AML-193 (cell line): ENCODE measurements at places on chromosomes 1 and 21.

DNA sequence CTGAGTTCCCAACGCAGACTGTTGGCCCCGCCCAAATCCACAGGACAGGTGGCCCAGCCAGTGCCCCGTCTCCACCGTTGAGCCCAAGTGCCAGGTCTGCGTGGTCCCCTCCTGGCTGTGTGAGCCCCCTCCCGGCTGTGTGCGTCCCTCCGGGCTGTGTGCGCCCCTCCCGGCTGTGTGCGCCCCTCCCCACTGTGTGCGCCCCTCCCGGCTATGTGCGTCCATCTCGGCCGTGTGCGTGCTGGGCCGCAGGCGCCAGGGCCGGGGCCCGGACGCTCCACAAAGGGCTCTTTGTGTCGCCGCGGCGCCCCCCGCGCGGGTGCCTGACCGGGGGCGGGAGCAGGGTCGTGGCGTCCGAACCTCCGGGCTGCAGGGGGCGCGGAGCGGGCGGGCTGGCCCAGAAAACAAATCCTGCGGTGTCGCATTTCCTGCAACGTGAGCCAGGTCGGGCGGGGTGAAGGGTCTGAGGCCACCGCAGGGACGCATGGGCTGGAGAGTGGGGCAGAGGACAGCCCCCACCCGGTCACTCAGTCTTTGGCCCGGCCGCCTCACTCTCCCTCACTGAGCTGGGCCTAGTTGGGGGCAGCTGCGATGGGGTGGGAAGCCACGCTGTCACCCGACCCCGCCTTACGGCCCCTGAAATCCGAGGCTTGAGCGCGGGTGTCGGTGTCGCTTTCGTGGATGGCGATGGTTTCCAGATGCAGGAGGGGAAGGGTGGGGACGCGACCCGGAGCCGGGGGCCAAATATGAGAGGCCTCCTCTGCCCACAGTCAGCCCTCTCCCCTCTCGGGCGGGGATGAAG lies 18.8 kb downstream of the TNFRSF25 start:
- DNase-seq, result no peak

DNA sequence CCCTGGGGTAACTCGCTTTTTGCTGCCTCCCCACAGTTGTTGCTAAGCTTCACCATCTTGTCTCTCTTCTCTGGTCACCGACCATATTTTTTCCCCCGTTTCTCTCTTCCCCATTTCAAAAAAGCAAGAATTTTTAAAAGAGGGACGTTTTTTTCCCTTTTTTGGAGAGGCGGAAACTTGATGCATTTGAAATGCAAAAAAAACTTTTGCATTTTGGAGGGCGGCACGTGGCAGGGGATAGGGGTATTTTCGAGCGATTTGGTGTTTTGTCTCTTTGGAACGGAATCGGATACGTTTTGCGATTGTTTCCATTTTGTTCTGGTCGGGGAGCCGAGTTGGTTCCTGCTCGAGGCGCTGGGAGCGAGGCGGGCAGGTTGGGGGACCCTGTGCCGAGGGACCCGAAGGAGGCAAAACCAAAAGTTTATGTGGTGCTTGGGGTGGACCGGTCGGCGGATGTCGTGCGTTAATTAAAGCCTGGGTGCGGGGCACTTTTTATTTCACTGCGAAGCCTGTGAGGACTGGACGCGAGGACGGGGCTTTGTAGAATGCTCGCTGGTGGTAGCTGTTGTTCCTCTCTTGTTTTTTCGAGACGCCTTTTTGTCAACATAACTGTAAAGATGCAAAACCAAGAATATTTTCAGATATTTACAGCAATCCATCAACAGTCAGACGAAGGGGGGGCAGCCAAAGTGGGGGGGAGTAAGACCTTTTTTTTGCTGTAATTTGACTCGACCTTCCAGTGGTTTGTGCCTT lies 884 bp downstream of the H3-3A start:
- peak; percentile 50 for DNase-seq

DNA sequence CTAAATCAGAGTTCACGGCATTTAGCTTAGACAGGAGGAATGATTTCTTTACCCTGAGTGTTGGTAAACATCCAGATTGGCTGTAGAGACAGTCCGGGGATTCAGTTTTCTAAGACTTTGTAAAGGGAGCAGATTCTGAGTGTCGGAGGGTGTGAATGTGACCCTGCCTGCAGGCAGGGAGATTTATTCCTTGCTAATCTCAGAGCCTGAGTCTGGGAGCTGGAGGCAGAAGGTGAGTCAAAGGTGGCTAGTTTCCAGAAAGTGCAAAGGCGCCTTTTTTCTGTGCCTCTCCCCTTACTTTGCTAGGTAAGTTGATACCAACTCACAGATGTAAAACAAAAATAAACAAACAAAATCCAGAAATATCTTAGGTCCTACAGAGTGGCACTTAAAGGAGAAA lies 11.7 kb downstream of the ATP1B1 start:
- no peak for DNase-seq

- DNase-seq, result no peak
Observed at GRCh38 chr1:208997726-208998312, 585.7 kb upstream of the CAMK1G start.

DNA sequence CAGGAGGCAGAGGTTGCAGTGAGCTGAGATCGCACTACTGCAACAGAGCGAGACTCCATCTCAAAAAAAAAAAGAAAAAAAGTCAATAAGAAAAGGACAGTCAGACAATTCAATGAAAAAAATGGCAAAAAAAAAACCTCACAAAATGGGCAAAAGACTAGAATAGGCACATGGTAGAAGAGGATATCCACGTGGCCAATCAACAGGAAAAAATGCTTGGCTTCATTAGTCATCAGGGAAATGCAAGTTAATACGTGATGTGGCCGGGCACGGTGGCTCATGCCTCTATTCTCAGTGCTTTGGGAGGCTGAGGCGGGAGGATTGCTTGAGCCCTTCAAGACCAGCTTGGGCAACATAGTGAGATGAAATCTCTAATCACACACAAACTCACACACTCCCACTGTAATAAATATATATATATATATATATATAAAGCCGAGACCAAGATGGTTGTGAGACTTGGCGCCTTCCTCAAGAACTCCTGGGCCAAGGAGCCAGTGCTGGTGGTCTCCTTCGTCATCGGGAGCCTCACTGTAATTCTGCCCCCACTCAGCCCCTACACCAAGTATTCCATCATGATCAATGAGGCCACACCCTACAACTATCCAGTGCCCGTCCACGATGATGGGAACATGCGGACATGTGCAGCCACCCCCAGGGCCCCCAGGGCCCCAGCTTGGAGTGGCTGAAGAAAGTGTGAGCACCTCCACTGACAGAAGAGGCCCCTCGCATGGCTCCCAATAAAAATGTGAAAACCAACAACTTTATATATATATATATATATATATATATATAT lies 22.9 kb upstream of the LEFTY2 start:
- no peak for DNase-seq

- peak; percentile 83 for DNase-seq
Observed at GRCh38 chr1:94831641-94832040, 11.5 kb downstream of the SLC44A3 start.

GRCh38 chr1:169105087-169105433 lies 1.4 kb upstream of the ATP1B1 start:
- no peak for DNase-seq

DNA sequence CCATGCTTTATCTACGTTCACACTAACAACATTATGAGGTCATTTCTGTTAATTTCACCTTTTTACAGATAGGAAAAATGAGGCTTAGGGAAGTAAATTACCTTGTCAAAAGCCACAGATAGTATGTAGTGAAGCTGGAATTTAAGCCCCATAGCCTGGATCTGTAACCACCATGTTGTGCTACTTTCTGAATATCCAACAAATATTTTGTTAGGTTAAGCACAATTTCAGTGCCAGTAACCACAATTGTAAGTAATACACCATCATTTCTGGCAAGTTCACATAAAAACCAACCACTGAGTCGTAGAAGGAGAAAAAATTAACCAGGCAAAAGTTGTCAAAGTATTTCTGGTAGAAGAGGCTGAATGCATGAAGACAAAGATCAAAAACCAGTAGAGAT lies 593.1 kb upstream of the CAMK1G start:
- no peak for DNase-seq

- DNase-seq, result no peak
Observed at GRCh38 chr1:6471086-6471969, 5.4 kb upstream of the TNFRSF25 start.

- peak; percentile 11 for DNase-seq
Observed at GRCh38 chr21:25572861-25573310, 34.4 kb downstream of the MRPL39 start.

GRCh38 chr1:24966724-24967346 lies 36.8 kb upstream of the RUNX3 start:
- DNase-seq, result peak; percentile 22

DNA sequence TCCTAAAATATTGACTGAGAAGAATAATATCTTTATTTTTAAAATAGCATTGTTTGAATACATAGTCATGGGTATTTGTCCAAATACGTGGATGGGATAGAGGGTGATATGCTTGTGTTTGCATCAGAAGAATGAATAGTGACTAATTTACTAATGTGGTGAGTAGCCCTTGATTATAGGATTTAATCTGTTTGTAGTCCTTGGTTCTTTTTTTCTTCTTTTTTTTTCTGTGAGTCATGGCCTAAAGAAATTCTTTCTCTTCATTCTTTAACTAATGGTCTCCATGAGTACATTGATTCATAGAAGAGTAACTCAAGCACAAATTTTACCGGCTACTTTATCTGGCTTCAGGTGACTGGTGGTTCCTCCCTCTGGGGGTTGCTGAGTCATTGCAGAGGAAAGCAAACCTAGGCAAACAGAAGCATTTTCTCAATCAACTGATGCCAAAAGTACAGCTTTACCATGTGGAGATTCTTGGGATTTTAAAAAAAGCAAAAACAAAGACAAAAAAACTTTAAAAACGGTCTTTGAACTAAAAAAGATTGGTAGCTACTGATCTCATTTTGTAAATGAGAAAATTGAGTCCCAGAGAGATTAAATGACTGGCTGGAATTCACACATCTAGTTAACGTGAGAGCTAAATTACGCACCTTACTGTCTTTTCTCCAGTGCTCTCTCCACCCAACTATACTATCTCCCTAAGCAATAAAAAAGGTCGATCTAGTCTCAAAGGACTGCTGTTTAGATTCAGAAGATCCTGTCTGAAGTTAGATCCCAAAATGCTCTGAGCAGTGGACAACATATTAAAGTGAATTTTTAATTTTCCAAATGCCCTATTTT lies 40.5 kb downstream of the AK5 start:
- no peak for DNase-seq

DNA sequence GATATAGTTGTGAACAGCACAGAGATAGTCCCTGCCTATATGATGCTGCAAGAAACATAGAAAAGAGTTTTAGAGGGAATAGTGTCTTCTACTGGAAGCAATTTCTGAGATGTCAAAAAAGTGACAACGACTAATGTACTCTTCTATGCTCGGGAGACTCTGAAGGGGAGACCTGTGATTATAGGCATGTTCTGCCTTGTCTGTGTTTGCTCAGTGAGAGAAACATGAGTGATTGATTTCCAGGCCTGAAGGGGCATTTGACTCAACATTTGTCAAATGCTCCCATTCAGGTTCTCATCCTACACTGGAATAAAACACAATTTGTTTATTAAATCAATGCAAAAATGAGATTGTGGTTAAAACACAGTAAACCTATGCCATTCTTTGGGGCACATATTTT lies 131.8 kb downstream of the CTH start:
- DNase-seq, result no peak

- DNase-seq, result peak; percentile 30
Observed at GRCh38 chr21:38929142-38929541, 123.4 kb downstream of the ETS2 start.

- peak; percentile 96 for DNase-seq
Observed at GRCh38 chr1:20590306-20590777, 1.4 kb downstream of the CDA start.

- DNase-seq, result no peak
Observed at GRCh38 chr21:25757531-25757930, 22.8 kb downstream of the GABPA start.

- no peak for DNase-seq
Observed at GRCh38 chr1:66207484-66207883, 326.5 kb upstream of the SGIP1 start.

DNA sequence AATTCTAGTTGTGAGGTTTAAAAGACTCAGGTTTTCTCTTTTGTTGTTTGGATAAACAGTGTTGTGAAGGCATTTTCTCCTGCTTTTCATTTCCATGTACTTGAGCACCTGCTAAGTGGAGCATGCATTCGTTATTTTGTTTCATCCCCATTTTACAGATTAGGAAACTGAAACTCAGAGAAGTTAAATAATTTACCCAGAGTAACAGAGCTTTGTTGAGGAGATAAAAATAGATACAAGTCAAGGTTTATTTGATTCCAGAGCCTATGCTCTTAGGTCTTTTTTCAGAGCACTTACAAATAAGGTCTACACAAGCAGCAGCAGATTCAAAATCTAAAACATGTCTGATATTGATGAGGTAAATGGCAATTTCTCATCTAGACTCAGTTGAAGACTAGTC lies 254.7 kb upstream of the PTBP2 start:
- no peak for DNase-seq

DNA sequence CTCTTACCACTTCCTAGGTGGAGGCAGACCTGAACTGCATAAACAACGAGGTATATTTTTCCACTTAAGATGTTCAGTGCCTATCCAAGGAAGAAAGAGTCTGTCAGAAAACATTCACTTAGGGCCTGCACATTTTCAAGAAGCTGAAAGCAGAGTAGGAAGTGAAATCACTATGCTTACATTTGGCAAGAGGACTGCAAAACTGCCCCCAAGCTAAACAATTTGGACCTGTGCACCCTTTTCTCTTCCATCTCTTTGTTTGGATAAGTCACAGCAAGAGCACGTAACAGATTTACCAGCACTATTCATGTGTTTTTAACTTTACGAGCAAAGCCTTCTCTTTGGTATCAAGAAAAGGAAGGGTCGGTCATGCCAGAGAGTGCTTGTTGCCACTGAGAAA lies 13.2 kb upstream of the BEND5 start:
- DNase-seq, result peak; percentile 12

- DNase-seq, result no peak
Observed at GRCh38 chr1:221283532-221283931, 404.3 kb downstream of the HLX start.

GRCh38 chr1:47186267-47187185 lies 3.3 kb downstream of the PDZK1IP1 start:
- no peak for DNase-seq

- DNase-seq, result no peak
Observed at GRCh38 chr1:91769742-91770141, 116.2 kb downstream of the TGFBR3 start.

DNA sequence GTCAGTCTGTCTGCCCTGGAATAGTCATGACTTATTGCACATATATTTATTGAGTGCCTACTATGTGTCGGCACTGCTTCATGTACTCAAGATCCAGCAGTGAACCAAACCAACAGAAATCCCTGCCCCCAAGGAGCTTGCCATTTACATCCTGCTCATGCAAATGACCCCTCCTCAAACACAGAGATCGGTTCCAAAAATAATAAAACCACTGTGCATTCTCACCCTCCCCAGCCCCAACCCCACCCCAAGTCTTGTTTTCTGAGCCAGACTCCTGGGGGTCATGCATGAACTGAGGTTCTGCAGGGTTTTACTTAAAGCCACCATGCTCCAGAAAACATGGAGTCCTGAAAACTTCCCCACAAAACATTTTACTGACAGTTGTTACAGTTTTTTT lies 61.9 kb downstream of the KIAA0040 start:
- DNase-seq, result no peak

- no peak for DNase-seq
Observed at GRCh38 chr1:55703726-55704363, 488.7 kb upstream of the USP24 start.

- DNase-seq, result peak; percentile 8
Observed at GRCh38 chr1:201530741-201531531, 8.0 kb upstream of the NAV1 start.
